Activated naive CD4-positive, alpha-beta T cell treated with anti-CD3 and anti-CD28 coated beads for 36 hours (primary cell): ENCODE measurements at places on chromosomes 3 and 15. TPM values are rescaled to one million over a fixed set of nuclear protein-coding genes. Genes with fewer than 3 reads are reported as not detected.

Gene LARP6
- total RNA-seq, result not detected

- H3K27ac ChIP-seq, result no peak overlapping the region
- no peak for DNase-seq
Observed at GRCh38 chr15:73378089-73378488, 9.3 kb upstream of the HCN4 start.

DNA sequence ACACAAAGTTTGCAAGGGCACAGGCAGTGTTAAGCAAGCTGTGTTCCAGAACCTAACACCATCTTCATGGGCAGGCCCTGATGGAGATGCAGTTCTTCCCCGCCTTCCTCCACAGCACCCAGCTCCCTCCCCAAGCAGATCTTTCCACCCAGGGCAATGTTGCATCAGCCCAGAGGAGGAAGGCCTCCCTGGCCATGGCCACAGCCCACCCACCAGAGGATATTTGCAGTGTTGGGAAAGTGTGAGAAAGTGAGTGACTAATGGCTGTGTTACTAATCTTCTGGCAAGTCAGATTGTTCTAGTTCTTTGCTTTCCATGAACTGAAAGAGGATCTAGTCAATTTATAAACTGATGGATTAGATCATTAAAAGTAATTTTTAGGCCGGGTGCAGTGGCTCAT is 42.0 kb upstream of the ATP10A start:
- H3K27me3 ChIP-seq, result no peaks in the 10 kb centered on the region
- peak overlapping the region; percentile 22 for H3K27ac ChIP-seq
- no peak overlapping the region for H3K4me3 ChIP-seq
- H3K4me1 ChIP-seq, result peaks cover 16% of the 10 kb centered on the region
- no peaks in the 10 kb centered on the region for H3K36me3 ChIP-seq

DNA sequence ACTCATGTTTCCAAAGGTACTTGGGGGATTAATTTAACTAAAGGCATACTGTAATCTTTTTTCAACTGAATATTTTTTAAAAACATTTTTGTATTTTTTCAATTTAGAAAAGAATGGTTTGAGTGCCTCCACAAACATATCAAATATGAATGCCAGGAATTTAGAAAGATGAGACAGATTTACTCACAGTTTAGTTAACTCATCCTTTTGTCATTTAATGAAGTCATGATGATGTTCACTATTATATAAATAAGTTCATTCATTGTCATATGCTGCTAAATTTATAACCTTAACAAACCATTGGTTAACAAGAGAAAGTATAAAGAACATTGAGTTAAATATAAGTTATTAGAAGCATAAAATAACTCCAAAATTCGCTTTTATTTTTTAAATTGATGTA is 50.0 kb downstream of the FGF7 start:
- H3K27ac ChIP-seq, result no peak overlapping the region
- H3K36me3 ChIP-seq, result no peaks in the 10 kb centered on the region
- no peaks in the 10 kb centered on the region for H3K27me3 ChIP-seq
- H3K4me3 ChIP-seq, result no peak overlapping the region
